ENCODE measurements at places on chromosomes 1 and 21.

DNA sequence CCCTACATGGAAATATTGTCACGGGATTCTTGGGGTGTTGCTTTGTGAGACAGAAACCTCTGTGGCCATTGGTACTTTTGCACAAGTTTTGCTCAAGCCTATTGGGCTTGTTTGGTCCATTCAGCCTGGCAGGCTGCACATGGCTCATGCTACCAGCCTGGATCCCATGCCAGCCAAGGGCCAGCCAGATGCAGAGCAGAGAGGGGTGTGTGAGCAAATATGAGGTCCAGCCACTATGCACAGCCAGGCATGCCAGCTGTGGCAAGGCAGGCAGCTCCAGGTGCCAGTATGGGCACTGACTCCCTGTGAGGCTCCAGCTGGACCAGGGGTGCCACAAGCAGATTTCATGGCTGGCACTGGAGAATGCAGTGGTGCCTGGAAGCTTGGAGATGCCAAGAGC lies 6.7 kb upstream of the CHD1L start:
- no peak for DNase-seq

DNA sequence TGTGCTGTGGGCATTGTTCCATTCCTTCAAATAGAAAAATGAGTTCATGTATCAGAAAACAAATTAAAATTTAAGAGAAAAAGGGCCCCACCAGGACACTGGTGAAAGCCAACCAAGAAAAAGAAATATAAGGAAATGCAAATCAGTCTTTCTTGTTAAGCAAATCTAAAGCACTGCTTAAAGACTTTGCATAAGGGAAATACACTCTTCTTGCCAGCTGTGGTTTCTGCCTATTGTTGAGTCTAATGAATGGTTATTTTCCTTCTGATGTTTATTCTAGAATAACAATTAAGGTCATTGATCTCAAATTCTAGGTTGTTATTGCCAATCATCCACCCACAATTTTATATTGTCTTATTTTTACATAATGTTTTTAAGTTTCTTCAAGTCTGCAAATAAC lies 158.6 kb upstream of the SNX7 start:
- no peak for DNase-seq

DNA sequence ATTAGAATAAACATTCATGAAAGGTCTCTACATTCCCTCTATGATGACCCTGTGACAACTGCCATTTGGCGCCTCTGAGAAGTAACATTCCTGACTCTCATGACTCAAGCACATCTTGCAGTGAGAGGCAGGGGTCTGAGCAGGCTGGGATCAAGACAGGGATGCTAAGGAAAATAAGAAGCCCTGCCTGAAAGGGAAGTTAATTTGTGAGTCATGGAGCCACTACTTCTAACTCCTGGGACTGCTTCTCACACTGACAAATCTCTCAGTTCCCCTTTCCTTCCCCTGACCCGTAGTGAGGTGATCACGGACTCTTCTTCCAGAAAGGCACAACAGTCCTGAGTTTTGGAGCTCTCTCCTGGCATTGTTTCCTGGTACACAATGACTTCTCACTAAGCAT lies 231.9 kb downstream of the TNR start:
- no peak for DNase-seq

- peak; percentile 29 for DNase-seq
Observed at GRCh38 chr1:204188959-204189639, 7.2 kb downstream of the KISS1 start.

DNA sequence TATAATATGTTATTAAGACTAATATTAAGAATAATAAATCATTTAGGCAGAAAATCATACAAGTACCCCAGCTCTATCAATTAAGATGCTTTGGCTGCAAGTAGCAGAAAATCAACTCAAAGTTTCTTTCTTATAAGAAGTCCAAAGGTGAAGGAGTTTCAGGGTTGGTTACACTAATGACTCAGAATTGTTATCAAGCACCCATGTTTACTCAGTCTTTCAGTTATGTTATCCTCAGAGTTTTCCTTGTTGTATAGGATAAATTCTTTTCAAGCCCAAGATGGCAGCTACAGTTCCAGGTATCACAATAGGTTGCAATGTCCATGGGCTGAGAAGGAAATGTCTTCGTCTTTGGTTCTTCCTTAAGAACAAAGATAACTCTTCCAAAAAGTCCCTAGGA lies 163.6 kb downstream of the TNFSF18 start:
- DNase-seq: no peak

DNA sequence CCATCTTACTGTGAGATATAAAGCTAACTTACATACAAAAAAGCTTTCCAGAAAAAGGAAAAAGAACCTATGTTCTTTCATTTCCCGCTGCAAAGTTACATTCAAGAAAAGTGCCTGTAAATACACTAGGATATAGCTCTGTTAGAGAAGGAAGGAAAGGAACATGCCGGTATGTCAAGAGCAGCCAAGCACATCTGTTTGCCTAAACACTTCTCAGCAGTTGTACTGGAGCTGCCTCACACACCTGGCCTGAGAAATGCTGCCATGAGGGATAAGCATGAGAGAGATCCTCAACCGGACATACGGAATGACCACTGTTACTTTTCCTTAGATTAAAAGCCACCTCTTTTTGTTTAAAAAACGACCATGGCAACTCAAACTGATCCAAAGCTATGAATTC lies 189.7 kb downstream of the RERE start:
- DNase-seq: no peak

DNA sequence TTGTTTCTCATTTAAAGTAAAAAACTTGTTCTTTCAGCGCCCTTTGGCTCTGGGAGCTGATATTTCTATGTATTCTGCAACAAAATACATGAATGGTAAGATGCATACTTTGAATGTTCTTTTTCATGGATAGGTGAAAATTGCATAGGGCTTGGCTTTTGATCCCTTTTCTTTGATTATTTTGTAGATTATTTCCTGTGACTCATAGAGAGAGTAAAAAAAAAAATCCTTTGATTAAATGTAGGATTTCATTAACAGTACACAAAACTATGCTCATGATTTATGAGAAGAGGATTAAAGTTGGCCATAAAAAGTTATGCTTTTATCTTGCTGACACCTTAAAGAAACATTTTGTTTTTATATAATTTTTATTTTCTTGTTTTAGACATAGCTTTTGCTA lies 18.7 kb downstream of the CTH start:
- no peak for DNase-seq

DNA sequence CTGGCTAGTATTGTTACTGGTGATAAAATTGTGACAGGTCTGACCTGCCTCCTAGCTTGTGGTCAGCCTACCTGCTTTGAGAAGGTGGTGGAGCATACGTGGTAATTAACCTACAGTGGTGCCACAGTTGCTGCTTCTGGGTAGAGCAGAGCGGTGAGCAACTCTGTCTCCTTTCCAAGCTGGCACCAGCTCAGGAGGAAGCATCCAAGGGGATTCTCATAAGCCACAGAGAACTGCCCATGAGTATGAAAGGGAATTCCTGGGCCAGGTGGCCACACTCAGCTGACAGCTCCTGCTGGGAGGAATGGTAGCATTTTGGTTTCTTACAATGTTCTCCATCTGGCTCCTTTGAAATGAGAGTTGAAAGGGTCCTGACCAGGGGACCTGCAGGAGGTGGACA lies 39.4 kb downstream of the ATP2B4 start:
- no peak for DNase-seq

DNA sequence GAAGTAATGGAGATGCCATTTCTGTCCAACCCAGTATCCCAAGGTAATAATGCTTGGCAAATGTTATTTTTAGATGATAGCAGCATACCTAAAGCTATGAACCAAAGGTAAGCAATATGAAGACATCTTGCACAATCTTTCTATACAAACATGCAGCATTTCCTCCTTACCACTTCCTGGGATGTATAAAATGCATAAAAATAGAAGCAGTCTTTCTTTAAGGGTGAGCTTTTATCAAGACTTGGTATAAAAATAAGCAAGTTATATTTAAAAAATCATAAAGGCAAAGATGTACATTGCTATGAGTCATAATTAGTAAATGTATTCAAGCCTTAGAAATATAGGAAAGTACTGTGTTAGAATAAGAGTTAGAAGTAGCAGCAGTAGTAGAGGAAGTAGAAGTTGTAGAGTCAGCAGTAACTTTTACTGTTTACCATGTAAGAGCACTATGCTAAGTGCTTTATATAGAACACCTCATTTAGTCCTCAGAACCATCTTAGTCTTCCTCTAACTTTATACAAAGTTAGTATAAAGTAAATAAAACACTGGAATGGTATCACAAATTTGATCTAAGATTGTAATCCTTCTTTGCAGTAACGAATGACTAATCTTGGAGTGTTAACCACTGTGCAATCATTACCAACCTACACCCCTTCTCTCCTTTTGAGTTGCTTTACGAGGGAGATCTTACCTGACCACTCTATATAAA lies 371.3 kb downstream of the VAV3 start:
- no peak for DNase-seq

- no peak for DNase-seq
Observed at GRCh38 chr21:40615505-40616376, 231.2 kb downstream of the DSCAM start.

DNA sequence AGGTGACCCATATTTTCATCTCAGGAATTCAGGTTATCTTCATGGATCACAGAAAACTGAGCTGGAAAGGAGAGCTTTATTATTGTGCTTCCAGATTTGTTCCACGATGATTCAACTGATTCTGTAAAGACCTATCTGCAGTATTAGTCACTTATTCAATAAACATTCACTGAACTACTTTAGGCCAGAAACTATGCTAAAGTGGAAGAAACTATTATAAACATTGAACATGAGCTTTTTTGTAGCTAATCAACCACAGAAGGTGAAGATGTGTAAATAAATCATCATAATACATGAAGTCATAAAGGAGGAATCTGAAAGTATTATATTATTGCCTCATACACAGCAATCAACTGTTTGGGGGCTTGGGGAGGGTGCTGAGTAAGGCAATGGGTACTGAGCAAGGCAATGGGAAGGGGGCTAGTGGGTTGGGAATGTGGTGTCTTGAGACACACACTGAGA lies 30.6 kb upstream of the EXO1 start:
- no peak for DNase-seq

- DNase-seq: no peak
Observed at GRCh38 chr1:178966312-178966711, 59.4 kb upstream of the FAM20B start.

GRCh38 chr1:26078286-26079177 lies 11.1 kb upstream of the TRIM63 start:
- DNase-seq: no peak

DNA sequence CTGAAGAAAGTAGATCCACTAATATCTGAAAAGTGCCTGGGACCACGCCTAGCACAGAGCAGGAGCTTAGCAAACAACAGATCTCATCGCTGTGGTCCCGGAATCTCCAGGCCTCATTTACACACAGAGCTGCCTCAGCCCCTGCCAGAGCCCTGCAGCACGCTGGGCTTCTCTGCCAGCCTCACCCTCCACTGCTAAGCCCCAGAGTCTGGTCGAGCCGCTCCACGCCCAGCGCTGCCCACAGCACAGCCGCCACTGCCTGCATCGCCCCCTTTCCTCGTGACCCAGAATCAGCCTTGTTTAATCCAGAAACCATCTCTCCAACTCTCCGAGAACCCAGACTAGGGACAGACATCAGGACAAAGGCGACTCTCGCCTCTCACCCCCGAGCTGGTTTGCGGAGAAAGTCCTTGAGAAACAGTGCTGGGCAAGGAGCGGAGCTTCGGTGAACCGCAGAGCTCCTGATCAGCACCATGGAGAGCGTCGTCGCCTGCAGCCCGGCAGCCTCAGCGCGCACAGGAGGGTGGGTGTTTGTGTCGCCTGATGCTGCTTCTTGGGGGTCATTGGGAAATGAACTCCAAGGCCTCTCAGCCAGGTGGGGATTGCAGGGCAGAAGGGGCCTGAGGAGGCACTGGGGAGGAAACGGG lies 145.1 kb downstream of the NPHP4 start:
- no peak for DNase-seq

DNA sequence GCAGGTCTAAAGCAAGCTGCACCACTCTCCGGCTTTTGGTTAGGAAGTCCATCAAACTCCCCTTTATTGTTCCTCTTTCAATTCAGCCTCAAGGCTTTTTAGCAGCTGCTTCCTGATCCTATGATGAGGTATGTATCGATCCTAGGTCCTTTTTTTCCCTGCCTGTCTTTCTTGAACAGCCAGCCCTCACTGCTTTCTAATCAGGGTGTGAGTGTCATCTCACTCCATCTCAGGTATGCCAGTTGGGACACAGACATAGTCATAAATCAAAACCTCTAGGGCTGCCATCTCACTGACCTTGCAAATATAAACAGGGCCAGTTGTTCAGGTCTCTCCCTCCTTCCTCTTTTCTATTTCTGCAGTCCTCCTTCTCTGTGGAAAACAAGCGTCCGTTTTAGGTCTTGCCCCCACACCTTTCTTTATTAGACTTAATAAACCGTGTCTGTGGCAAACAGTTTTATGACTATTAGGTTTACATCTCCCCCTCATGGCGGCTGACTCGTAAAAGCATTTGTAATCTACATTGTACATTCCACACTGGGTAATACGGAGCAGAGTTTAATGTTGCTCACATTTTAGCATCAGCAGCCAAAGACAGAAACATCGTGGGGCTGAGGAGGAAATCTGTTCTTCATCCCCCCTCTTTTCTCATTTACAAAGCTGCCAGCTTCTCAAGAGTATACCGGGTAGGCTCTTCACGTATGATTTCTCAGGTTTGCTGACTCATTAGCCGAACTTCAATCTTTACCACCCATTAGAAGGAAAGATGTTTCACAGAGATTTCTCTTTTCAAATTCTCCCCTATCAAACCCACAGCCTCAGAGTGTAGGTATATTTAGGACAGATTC lies 11.6 kb downstream of the STYXL2 start:
- DNase-seq: no peak

DNA sequence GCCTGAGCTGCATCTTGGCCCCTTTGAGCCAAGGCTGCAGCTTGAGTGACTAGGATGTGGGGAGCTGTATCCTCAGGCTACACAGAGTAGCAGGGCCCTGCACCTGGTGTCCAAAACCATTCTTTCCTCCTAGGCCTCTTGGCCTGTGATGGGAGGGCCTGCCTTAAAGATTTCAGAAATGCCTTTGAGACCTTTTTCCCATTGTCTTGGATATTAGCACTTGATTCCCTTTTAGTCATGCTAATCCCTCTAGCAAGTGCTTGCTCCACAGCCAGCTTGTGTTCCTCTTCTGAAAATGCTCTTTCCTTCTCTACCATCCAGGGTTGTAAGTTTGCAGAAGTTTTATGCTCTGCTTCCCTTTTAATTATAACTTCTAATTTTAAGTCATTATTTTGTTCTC lies 21.7 kb upstream of the KIRREL1 start:
- DNase-seq: no peak

- no peak for DNase-seq
Observed at GRCh38 chr1:176878750-176879536, 285.6 kb downstream of the ASTN1 start.

DNA sequence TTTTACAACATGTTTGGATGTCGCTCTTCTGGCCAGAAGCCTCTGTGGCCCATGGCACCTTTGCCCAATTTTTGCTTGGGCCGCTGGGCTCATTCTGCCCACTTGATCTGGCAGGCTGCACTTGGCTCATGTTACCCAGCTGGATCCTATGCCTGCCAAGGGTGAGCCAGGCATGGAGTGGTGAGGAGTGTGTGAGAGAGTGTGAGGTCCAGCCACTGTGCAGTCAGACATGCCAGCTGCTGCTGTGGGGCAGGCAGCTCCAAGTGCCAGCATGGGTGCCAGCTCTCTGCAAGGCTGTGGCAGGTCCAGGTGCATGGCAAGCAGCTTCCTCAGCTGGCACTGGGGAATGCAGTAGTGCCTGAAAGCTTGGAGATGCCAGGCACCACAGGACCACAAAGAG lies 71.0 kb downstream of the EBNA1BP2 start:
- DNase-seq: no peak

GRCh38 chr1:50917138-50918137 lies 42.6 kb downstream of the FAF1 start:
- DNase-seq: no peak

Data from amygdala (tissue), 56 donors.